LHCN-M2 (cell line): ENCODE measurements at places on chromosomes 4 and X.
A peak's percentile ranks its signal among the peaks of the same experiment; 100 is the strongest.

DNA sequence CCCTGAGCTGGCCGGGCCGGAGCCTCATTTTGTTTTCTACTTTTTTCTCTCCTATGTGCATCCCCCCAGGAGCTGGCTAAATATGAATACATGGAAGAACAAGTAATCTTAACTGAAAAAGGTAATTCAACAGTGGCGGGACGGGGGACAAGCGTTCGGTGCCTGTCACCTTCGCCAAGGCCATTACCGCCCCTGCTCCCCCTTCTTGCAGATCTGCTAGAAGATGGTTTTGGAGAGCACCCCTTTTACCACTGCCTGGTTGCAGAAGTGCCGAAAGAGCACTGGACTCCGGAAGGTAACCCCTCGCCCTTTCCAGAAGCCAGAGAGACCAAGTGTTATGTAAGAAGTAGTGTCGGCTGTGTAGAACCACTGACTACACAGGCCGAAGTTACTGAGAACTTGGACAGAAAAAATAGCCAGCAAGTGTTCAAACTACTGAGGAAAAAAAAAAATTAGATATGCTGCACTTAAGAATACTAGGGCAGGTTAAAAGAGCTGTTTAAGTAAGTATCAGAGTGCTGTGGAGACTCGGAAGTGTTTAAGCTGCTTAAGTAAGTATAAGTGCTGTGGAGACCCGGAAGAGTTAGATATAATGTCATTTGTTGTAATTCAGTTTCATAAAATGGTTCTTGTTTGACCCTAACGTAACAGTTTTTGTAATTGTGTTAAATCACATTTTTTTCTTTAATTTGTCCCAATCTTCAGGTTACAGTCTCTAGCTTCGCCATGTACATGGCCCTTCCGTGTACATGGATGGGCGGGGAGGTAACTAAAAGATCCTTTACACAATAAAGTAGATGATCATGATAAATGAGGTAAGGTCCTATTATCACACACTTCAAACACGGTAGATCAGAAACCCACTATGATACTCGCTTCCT is 856 bp downstream of the SAT1 start:
- DNase-seq = no peak

GRCh38 chr4:163694385-163694784 is 199.9 kb downstream of the TMA16 start:
- DNase-seq = peak; percentile 83

GRCh38 chr4:174699654-174700053 is 129.4 kb downstream of the GLRA3 start:
- no peak for DNase-seq

DNA sequence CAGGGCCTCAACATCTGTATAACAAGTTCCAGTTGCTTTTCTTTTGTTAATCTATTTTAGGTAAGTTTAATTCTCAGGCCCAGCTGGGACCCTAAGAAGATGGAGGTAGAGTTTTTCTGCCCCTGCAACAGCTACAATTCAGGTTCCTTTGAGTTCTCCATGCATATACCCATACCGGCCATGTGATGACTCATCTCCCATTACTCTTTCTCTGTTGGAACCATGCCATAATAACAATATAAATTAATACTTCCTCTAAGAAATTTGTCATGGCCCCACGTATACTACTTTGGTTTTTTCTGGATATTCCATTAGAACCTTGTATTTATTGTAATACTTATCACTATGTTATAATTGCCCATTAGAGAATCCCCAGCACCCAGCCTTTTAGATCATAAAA is 1.3 kb upstream of the INTU start:
- no peak for DNase-seq

DNA sequence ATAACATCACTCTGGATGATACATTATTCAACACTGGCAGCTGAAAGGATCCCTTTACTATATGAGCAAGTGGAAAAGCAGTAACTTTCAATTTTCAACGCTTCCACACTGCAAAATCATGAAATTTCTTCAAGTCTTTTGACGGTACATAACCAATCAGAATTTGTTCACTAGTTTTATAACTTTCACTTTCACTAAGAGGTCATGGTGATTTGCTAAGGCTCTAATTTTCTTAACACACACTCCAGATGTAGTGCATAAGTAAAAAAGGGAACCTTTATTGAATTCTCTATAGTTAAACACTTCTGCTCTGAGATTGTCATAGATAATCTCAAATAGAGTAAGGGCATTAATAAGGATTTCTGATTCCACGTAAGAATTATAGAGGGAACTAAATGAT is 4.1 kb downstream of the ARMCX2 start:
- DNase-seq = no peak

- no peak for DNase-seq
Observed at GRCh38 chr4:84378983-84379382, 120.1 kb downstream of the NKX6-1 start.

- no peak for DNase-seq
Observed at GRCh38 chr4:186885289-186885688, 161.6 kb upstream of the FAT1 start.

DNA sequence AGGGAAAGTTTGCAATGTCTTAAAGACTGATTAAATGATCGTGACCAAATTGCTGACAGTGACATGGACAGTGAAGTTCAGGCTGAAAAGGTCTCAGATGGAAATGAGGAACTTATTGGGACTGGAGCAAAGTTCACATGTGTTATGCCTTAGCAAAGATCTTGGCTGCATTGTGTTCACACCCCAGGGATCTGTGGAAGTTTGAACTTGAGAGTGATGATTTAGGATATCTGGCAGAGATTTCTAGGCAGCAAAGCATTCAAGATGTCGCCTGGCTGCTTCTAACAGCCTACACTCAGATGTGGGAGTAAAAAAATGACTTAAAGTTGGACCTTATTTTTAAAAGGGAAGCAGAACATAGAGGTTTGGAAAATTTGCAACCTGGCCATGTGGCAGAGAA is 21.4 kb downstream of the SCARB2 start:
- no peak for DNase-seq

DNA sequence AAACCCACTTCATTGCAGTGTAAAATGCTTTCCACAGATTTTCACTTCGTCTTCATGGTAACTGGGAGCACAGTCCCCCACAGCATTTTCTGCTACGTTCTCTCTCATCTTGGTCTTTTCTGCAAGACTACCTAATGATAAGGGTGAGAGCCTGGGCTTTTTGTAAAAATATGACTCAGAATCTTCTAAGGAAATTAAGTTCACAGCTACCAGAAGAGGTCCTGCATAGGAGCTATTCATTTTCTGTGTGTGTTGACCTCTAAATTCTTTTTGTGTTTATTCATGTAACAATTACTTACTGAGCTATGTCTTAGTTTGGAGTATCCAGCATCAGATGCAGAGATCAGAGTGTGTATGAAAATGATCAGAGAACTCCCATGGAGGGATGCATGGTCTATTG is 192.2 kb downstream of the CPEB2 start:
- DNase-seq = no peak

- peak; percentile 49 for DNase-seq
Observed at GRCh38 chrX:72243472-72243871, 4.6 kb upstream of the ERCC6L start.

GRCh38 chr4:155704841-155705404 is 38.3 kb downstream of the GUCY1A1 start:
- DNase-seq = no peak

GRCh38 chrX:16853537-16853936 is 16.6 kb downstream of the RBBP7 start:
- DNase-seq = peak; percentile 38

GRCh38 chr4:87356832-87357526 is 34.0 kb downstream of the HSD17B11 start:
- no peak for DNase-seq

DNA sequence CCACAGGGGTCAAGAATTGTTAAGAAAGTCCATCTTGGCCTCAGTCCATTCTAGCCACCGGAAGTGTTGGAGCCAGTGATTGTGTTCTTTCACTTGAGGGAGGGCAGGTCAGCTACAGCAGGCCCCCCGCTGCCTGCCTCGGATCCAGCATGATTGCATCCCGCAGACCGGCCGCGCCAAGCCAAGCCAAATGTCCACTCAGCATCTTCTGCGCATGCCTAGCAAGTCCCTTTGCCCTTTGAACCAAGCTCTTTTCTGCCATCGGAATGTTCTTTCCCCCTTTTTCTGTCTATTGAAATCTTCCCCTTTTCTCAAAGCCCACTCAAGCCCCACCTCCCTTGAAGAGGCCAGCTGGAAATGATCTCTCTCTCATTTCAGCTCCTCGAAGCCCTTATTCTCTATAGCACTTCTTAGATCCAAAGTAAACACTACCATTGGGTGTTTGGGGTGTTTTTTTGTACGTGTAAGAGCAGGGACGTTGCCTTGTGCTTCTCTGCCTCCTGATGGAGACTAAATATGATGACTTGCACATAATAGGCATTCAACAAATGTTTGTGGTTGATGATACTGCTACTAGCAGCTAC is 147.8 kb upstream of the BCOR start:
- DNase-seq = no peak

DNA sequence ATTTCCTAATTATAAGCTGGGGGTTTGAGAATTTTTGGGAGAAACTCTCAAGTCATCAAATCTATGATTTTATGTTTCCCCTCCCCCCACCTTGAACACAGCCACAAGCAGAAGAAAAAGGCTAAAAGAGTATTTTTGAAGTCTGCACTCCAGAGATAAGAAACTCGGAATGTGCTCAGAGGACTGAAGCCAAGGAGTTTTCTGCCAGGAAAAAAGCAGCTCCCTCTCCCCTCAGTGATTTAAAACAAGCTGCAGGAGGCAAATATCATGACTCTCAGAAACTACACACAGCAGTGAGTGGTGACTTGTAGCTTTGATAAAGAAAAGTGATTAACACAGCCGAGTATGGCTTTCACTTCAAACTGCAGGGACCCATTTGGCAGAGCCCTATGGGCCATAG is 800.2 kb upstream of the FTHL17 start:
- no peak for DNase-seq

- no peak for DNase-seq
Observed at GRCh38 chr4:102610476-102610875, 109.3 kb downstream of the NFKB1 start.

DNA sequence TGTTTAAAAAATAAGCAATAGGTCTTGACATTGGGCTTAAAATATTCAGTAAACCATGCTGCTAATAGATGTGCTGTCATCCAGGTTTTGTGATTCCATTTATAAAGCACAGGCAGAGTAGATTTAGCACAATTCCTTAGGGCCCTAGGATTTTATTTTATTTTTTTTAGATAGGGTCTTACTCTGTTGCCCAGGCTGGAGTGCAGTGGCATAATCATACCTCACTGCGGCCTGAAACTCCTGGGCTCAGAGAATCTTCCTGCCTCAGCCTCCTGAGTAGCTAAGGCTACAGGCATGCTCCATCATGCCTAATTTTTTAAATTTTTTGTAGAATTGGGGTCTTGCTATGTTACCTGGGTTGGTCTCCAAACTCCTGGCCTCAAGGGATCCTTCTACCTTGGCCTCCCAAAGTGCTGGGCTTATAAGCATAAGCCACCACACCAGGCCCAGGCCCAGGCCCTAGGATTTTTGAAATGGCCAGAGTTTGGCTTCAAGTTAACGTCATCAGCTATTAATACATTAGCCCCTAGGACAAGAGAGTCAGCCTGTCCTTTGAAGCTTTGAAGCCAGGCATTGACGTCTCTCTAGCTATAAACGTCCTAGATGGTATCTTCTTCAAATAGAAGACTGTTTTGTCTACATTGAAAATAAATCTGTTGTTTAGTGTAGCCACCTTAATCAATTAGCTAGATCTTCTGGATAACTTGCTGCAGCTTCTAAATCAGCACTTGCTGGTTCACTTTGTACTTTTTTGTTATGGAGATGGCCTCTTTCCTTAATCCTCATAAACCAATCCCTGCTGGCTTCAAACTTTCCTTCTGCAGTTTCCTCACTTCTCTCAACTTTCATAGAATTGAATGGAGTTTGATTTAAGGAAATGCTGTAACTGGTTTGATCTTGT is 35.8 kb downstream of the EIF2S3 start:
- no peak for DNase-seq

DNA sequence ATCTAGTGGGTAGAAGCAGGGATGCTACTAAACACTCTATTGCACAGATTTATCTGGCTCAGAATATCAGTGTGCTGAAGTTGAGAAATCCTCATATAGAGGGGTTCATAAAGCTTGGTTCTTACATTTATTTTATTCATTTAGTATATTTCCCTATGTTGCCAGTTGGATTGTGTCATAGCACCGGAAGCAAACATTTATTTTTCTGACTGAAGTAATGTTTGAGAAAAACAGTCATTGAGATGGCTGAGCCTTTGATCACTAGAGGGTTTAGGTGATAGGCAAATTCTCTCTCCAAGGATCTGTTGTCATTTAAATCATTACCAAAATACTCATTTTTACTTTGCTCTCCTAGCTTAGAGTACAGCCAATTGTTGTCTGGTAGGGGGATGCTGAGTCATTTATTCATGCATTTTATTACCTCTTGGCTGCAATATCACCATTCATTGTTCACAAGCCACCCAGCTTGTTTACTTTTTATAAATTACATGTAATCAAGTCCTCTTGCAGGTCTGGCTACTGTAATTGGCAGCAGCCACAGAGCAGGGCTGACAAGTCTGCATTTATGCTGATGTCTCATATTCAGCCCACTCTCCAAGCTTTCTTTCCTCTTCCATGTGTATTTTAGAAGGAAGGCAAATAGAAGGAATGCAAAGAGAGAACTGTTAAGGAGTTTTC is 15.2 kb downstream of the GAB1 start:
- no peak for DNase-seq

DNA sequence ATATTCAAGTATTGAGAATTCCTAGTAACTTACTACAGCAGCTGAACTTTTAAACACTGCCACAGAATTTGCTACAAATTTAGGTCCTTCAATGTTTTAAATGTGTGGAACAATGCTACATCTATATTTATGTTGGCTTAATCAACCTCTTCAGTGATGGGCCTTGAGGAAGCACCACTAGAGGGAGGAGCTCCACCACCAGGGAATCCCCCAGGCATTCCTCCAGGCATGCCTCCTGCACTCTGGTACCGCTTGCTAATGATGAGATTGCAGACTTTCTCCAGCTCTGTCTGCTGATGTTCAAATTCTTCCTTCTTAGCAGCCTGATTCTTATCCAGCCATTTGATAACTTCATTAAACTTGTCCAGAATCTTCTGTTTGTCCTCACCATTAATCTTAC is 190.8 kb downstream of the HTR2C start:
- no peak for DNase-seq

DNA sequence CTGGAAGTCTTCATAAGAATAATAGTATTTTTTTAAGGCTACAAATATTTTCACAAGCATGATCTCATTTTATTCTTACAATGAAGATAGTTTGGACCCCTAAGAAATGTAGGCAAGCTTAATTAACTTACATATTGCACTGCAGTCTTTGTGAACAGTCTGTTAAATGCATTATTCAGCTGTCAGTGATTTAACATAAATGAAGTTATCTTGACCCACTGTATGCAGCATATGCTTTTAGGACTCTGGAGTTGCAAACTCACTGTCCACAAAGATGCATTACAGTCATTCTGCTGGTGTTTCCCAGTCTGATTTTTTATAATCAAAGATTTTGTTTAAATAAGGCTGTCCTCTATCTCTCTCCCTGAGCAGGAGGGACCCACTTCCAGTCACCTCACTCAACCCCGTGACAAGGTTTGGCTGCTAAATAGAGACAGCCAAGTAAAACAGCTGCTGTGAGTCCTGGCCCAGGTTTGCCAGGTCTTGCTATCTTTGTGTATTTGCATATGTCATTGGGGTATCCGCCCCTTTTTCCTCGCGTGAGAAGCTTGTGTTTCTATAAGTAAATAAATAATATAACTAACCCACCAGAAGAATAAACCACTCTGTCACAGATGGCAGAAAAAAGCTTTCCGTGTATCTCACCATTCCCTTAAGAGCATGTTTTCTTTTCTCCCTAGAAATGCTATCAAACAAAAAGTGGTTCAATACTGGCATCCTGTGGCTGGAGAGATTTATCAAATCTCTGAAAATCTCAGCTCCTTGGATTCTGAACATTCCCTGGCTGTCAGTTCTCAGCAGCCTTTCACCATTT is 67.0 kb downstream of the SLC7A11 start:
- DNase-seq = peak; percentile 36
